ENCODE measurements at places on chromosomes 4 and X. TPM values are rescaled to one million over a fixed set of nuclear protein-coding genes. Genes with fewer than 3 reads are reported as not detected.
A peak's percentile ranks its signal among the peaks of the same experiment; 100 is the strongest.

The APBB2 gene
- total RNA-seq: 56.4 TPM

The UGT2A2 gene
- total RNA-seq: not detected

The PLAC1 gene
- 0.83 TPM for total RNA-seq

The FAAH2 gene
- 11.4 TPM for total RNA-seq

- no peaks in the 10 kb centered on the region for H3K36me3 ChIP-seq
- H3K27me3 ChIP-seq: peaks cover 99% of the 10 kb centered on the region
- peak; percentile 51 for DNase-seq
- no peak overlapping the region for H3K27ac ChIP-seq
Measured at GRCh38 chr4:110627977-110628662, 5.2 kb upstream of the PITX2 start.

GRCh38 chr4:56210397-56210796, 176.9 kb downstream of the AASDH start:
- peak; percentile 55 for DNase-seq
- H3K36me3 ChIP-seq: 0 out of 2 replicates have a peak, but pooled peaks cover 4% of the 10 kb centered on the region
- H3K4me3 ChIP-seq: no peak overlapping the region
- no peak overlapping the region for H3K27ac ChIP-seq
- peaks cover 83% of the 10 kb centered on the region for H3K27me3 ChIP-seq
- peaks cover 7% of the 10 kb centered on the region for H3K4me1 ChIP-seq

DNA sequence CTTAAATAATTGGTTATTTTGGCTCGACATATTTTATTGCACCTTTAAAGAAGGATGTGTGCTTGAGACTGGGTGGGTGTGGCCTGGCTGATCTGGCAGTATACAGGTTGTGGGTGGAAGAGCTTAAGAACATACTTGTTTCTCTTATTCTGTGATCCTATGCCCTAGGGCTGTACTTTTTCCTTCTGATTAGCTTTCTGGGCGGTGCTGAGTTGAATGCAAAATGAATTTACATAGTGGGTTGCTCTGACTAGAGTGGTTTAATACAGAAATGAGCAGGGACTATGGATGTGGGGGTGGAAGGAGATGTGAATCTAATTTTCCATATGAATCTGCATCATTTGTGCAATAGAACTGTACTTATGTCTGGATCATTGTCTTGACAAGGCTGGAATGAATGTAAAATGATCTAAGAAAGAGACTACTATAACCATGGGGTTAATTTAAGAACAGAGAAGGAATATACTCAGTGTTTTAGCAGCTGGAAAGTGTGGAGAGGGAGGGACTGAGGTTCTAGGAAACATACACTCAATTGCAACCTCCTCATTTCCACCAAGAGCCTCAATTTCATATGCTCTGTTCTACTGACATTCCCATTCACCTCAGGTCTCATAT, 73.7 kb downstream of the RLIM start:
- H3K36me3 ChIP-seq: no peaks in the 10 kb centered on the region
- no peaks in the 10 kb centered on the region for H3K27me3 ChIP-seq
- no peak overlapping the region for H3K27ac ChIP-seq
- H3K4me1 ChIP-seq: peaks cover 5% of the 10 kb centered on the region
- DNase-seq: no peak

DNA sequence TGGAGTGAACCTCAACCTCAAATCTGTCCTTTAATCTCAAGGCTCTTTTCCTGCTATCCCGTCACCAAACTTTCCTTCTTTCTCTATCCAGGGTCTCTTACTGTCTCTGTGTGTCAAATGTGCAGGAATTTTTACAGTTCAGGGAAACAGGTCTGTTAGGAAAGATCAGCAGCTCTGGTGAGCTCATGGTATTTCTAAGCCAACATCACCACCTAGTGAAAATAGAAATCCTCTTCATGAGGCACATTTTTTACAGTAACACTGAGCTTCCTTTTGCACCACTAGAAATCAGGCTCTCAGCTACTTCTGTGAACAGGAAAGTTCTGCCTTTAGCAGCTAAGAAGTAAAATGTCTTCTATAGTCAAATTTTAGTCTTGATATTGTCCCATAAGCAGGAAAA, 39.6 kb downstream of the NUDT11 start:
- H3K36me3 ChIP-seq: no peaks in the 10 kb centered on the region
- H3K4me1 ChIP-seq: peaks cover 13% of the 10 kb centered on the region
- no peak overlapping the region for H3K4me3 ChIP-seq
- H3K27ac ChIP-seq: peak overlapping the region; percentile 84
- peak; percentile 47 for DNase-seq

- DNase-seq: no peak
- no peaks in the 10 kb centered on the region for H3K36me3 ChIP-seq
- no peaks in the 10 kb centered on the region for H3K4me1 ChIP-seq
Measured at GRCh38 chr4:6078560-6078959, 60.3 kb upstream of the C4orf50 start.

DNA sequence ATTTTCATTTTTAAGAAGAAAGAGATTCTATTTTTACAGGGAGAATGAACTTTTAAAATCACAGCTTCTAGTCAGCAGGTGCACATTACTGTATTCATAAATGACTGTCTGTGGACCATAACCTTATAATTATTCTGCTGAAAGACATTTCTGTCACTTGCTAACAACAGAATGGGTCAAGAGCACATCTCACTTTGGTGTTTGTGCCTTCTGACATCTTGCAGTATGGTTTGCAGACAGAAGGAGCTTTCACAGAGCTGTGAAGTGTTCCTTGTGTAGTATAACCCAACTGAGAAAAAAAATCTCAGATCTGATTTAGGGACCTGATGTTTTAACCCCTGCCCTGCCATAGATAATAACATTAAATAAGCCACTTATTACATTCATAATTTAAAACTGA, 131.4 kb upstream of the CTSO start:
- H3K4me3 ChIP-seq: no peak overlapping the region
- no peaks in the 10 kb centered on the region for H3K4me1 ChIP-seq
- no peaks in the 10 kb centered on the region for H3K27me3 ChIP-seq
- no peaks in the 10 kb centered on the region for H3K36me3 ChIP-seq
- no peak overlapping the region for H3K27ac ChIP-seq

GRCh38 chrX:66005830-66006449, 33.9 kb downstream of the VSIG4 start:
- no peaks in the 10 kb centered on the region for H3K27me3 ChIP-seq
- no peak overlapping the region for H3K27ac ChIP-seq
- H3K36me3 ChIP-seq: no peaks in the 10 kb centered on the region

DNA sequence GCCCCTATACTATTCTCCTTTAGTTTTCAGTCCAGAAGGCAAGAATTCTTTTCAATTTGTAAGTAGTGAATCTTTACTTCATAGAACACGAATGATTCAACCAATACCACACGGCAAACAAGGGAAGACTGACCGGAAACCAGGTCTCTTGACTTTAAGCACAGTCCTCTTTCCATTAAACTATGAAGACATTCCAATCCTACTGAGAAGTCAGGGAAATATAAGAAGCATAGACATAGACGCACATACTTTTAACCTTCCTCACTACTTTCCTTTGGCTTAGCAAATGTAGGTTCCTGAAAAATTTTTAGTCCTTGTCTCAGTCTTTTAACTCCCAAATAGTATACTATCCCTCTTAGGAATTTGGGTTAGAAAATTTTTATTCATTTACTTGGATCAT, 9.1 kb downstream of the CHRDL1 start:
- DNase-seq: no peak
- no peak overlapping the region for H3K4me3 ChIP-seq
- no peak overlapping the region for H3K27ac ChIP-seq
- H3K27me3 ChIP-seq: no peaks in the 10 kb centered on the region
- no peaks in the 10 kb centered on the region for H3K4me1 ChIP-seq

GRCh38 chr4:126647756-126648397, 984.9 kb upstream of the INTU start:
- H3K4me1 ChIP-seq: no peaks in the 10 kb centered on the region
- no peaks in the 10 kb centered on the region for H3K36me3 ChIP-seq
- no peak overlapping the region for H3K27ac ChIP-seq
- no peak for DNase-seq
- H3K4me3 ChIP-seq: no peak overlapping the region

GRCh38 chr4:171985129-171985528, 171.9 kb downstream of the GALNTL6 start:
- H3K27me3 ChIP-seq: no peaks in the 10 kb centered on the region
- H3K27ac ChIP-seq: no peak overlapping the region
- no peak overlapping the region for H3K4me3 ChIP-seq
- H3K36me3 ChIP-seq: no peaks in the 10 kb centered on the region
- no peak for DNase-seq

DNA sequence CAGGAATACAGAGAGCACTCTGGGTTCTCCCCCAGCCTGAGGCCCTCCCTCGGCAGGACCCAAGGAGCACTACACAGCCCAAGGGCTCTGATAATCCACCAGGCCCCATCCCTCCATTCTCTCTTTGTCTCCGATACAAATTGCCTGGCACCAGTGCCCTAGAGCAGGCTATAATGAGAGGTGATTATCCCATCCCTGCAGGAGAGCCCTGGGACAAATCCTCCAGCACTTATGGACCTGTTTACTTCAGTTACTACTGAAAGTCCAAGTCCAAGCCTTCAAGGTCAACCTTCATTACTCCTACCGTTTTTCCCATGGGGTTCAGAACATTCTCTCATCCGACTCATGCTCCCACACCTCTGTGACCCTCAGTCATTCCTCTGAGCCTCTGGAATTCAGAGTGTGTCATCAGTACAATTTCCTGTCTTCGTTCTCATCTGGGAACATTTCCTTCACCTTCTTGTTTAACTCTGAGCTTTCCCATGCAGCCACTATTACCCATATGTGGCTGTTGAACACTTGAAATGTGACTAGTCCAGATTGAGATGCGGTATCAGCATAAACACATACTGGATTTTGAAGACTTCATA, 299.0 kb downstream of the RAPGEF2 start:
- no peaks in the 10 kb centered on the region for H3K4me1 ChIP-seq
- no peak for DNase-seq
- no peak overlapping the region for H3K4me3 ChIP-seq
- no peaks in the 10 kb centered on the region for H3K36me3 ChIP-seq
- no peak overlapping the region for H3K27ac ChIP-seq
- H3K27me3 ChIP-seq: no peaks in the 10 kb centered on the region

DNA sequence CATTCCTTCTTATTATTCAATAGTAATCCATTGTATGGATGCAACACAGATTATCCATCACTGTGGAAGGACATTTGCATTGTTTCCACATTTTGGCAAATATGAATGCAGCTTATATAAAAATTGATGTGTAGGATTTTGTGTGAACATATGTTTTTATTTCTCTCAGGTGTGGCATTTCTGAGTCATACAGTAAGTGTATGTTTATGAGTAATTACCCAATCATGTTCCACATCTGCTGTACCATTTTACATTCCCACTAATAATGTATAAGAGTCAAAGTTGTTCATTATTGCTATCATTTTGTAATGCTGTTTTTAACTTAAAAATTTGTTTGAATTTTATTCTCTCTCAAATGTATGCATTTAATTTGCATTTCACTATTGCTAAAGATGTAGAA, 25.5 kb downstream of the MAGEA4 start:
- H3K4me3 ChIP-seq: no peak overlapping the region
- H3K27me3 ChIP-seq: no peaks in the 10 kb centered on the region
- H3K4me1 ChIP-seq: no peaks in the 10 kb centered on the region
- no peaks in the 10 kb centered on the region for H3K36me3 ChIP-seq

- no peaks in the 10 kb centered on the region for H3K27me3 ChIP-seq
- peaks cover 10% of the 10 kb centered on the region for H3K36me3 ChIP-seq
- H3K4me3 ChIP-seq: no peak overlapping the region
Measured at GRCh38 chr4:3234171-3235029, 14.6 kb upstream of the MSANTD1 start.

All from GM23338 (cell line).